ENCODE measurements at places on chromosomes 6 and 20.
A peak's percentile ranks its signal among the peaks of the same experiment; 100 is the strongest.

DNA sequence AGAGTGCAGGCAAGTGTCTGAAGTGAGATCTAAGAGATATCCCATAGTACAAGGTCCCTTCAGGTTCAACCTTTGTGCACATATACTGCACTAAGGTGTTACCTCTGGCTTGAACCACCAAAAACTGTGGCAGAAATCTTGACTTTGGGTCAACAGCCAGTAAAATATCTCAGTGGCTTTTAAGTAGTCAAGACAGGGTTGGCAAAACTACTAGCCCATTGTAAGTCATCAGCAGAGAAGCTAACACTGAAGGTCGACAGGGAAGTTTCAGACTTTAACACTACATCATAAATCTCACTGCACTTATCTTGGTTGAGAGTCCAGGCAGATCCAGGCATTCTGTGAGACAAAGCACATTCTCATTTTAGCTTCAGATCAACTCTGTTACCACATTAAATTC, 1684.7 kb downstream of the HACE1 start:
- no peak for DNase-seq

DNA sequence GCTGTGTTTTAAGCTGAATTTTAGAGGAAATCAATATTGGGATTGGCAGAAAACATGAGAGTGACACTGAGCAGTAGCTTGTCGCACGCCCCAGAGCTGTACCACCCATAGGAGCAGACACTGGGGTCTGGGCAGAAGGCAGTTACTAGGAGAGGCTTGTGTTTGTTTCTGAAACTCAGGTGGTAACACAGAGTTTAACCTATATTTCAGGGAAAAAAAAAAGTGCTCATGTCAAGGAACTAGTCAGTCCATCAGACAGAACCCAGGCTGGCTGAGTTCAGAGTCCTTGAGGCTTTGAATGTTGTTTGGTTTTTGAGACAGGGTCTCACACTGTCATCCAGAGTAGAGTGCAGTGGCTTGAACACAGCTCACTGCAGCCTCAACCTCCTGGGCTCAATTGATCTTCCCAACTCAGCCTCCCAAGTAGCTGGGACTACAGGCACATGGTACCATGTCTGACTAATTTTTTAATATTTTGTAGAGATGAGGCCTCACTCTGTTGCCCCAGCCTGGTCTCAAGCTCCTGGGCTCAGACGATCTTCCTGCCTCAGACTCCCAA, 6.6 kb downstream of the SLC22A1 start:
- DNase-seq, result no peak

DNA sequence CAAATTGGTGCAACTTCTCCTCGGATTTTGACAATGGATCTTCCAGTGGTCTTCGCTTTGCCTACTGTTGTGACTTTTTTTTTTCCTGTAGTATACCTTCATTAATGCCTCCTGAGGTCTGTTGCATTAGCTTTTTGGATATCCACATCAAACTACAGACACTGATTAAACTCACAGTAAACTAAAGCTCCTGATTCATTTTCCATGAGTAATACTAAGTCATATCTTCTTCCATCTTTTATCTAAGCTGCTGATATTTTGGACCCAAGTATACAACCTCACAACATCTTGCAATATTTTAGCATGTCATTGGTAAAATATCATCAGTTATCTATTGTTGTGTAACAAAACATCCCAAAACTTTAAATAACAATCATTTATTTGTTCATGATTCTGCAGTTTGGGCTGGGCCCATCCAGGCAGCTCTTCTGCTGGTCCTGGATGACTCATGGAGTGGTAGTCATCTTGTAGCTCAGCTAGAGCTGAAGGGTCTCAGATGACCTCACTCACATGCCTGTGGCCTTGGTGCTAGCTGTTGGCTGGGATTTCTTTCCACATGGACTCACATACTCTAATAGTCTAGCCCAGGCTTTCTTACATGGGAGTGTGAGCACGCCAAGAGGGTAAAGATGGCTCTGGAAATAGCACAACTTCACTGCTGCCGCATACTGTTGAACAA, 78.3 kb upstream of the SRSF6 start:
- peak; percentile 84 for DNase-seq

GRCh38 chr20:31602431-31602778, 2.7 kb upstream of the ID1 start:
- DNase-seq, result no peak

GRCh38 chr6:158920311-158920905, 79.6 kb downstream of the RSPH3 start:
- DNase-seq, result no peak

DNA sequence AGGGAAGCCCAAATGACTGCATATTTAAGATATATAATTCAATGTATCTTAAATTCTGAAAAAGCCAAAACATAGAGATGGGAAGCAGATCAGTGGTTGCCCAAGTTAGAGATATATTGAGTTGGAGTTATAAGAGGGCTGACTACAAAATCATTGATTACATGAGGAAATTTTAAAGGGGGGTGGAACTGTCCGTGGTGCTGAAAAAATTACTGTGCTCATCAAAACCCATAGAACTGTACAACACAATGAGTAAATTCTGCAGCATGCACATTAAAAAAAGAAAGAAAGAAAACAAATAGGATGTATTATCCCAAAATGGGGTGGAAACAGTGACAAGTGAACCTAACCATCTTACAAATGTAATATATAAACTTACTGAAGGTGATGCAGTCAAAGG, 100.9 kb downstream of the FUT9 start:
- no peak for DNase-seq

DNA sequence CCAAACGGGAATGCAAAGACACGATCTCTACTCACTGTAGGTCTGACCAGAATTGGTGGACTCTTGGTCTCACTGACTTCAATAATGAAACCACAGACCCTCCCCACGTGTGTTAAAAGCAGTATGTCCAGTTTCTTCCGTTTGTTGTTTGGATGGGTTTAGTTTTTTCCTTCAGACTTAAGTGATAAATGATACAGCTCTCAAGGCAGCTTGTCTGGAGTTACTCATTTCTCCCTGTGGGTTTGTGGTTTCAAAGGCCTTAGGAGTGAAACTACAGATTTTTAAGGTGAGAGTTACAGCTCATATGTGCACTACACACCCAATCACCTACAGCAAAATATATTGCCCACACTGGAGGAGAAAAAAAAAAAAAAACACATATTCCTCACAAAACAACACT, 86.7 kb upstream of the STMND1 start:
- peak; percentile 63 for DNase-seq

- DNase-seq, result no peak
Measured at GRCh38 chr6:16658348-16659034, 102.8 kb downstream of the ATXN1 start.

- DNase-seq, result no peak
Measured at GRCh38 chr6:130794738-130795137, 32.5 kb upstream of the SMLR1 start.

DNA sequence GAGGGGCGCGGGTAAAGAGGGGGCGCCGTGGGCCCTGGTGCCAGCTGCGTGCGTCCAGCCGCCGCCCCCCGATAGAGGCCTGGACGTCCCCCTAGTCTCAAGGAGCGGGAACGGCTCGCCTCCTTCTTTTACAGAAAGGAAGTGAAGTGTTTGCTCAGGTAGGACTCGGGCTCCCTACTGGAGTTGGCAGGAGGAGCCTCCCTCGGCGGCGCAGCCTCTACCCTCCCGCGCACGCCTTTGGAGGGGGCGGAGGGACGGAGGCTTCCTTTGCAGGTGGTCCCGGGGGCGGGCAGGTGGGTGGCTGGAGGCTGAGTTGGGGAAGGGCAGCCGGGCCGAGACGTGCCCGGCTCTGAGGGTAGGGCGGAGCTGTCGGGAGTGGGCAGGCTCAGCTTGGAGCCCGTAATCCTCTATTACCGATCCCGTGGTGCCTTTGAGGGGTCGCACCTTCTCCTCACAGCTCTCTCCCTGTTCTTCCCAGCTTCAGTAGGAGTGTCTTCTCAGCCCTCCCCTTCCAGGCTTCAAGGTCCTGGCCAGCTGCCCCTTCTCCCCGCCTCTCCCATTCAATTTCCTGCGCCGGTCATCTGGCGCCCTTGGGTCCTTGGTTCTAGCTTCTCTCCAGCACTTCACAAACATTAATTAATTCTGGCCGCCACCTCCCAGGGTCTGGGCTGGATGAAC, 728 bp downstream of the ITPR3 start:
- no peak for DNase-seq

GRCh38 chr6:142265476-142265875, 36.3 kb upstream of the ADGRG6 start:
- DNase-seq, result no peak

GRCh38 chr6:157711060-157711459, 112.0 kb upstream of the SNX9 start:
- no peak for DNase-seq

DNA sequence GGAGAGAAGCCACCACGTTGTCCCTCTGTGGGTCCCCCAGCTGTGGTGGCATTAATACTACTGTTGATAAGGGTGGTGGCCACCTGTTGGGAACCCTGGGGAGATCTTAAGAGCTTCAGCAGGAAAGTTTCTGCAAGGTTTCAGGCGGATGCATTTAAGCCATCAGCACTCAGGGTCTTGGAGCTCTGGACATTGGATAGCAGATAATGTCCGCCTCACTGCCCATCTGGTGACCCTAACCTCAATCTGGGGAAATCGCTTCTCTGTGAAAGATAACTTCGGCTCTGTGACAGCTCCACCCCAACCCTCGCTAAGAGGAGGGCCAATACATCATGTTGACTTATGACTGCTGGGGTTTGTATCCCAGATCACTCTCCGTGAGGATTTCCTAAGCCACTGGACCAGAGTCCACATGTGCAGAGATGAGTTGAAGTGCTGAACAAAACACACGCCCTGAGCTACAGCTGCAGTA, 92.9 kb downstream of the FOXC1 start:
- no peak for DNase-seq

GRCh38 chr20:56426026-56426425, 14.0 kb downstream of the CASS4 start:
- no peak for DNase-seq

DNA sequence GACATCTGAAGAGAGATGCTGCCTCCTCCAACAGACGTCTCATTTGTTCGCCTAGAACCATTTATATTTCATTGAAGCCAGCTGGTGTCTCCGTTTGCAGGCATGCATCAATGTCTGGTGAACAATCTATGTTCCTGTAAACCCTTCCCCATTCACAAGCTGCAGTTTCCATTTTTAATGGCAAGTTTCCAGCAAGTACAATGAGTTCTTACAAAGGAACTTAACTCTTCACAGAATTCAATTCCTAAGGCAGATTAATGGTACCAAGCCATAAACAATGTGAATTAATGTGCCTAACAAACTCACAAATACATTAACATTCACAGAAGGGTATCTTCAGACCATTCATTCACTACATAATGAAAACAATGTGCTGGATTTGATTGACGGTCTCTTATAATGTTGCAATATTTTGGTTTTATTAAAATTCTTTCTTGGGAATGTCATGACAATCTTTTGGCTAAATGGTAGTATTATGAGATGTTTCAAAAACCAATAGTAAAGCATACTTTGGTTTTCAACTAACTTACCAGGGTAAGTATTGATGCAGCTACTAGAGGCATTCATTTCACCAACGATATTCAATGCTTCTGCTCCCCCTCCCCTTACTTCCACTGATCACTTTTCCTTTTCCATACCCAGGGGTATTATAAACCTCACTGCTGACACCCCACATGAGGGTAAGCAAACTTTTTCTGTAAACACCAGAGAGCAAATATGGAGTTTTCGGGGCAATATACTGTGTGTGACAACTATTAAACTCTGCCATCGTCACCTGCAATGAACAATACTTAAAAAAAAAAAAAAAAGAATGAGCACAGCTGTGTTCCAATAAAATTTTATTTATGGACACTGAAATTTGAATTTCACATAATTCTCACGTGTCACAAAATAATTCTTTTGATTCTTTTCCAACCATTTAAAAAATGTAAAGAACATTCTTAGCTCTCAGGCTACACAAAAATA, 4.2 kb downstream of the AKIRIN2 start:
- peak; percentile 97 for DNase-seq

DNA sequence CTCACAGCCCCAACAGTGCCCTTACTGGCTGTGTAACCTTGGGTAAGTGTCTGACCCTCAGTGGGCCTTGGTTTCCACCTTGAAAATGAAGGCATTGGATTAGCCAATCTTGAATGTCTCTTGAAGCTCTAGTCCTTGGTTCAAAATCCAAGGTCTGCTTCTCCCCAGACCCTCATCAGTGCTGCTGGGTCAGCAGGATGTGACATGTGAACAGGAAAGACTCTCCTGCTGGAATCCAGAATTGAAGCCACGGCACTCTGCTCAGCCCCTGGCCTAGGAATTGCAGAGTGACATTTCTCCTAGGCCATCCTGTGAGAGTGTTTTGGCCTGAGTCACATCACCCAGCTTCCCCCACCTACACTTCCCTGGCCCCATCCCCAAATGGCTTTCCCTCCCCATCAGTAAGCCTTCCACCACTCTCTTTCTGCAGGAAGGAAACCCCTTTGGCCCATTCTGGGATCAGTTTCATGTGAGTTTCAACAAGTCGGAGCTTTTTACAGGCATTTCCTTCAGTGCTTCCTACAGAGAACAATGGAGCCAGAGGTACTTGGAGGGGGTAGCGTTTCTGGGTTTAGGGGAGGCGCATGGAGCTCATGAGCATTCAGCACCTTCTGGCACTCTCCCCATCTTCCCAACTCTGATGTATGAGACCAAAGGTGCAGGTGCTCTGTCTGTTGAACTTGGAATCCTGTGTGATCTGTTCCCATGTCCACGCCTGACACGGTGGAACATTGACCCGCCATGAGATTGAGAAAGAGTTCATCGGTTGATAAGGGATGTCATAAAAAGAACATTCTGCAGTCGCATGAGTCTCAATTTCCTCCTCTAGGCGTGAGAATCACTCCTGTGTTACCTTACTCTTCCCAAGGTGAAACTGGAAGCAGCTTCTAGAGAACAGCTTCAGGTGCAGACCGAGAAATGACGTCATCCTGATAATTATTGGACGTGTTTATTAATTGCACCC, 8.8 kb downstream of the POFUT1 start:
- no peak for DNase-seq

GRCh38 chr6:144305567-144305966, 20.4 kb downstream of the UTRN start:
- DNase-seq, result no peak

Measured in fibroblast of skin of left biceps (primary cell).